T-helper 17 cell (primary cell): ENCODE measurements at places on chromosomes 11 and 22.

- H3K4me3 ChIP-seq: peak overlapping the region; percentile 89
- no peak for DNase-seq
- H3K27ac ChIP-seq: peak overlapping the region; percentile 88
- H3K36me3 ChIP-seq: peaks cover 2% of the 10 kb centered on the region
- peaks cover 49% of the 10 kb centered on the region for H3K4me1 ChIP-seq
- H3K27me3 ChIP-seq: no peaks in the 10 kb centered on the region
These were observed 1.9 kb downstream of the PATZ1 start for GRCh38 chr22:31344256-31344577.

GRCh38 chr11:68541991-68542390 is 81.4 kb downstream of the PPP6R3 start:
- DNase-seq: no peak
- H3K27me3 ChIP-seq: no peaks in the 10 kb centered on the region
- no peak overlapping the region for H3K4me3 ChIP-seq
- peak overlapping the region; percentile 70 for H3K27ac ChIP-seq

DNA sequence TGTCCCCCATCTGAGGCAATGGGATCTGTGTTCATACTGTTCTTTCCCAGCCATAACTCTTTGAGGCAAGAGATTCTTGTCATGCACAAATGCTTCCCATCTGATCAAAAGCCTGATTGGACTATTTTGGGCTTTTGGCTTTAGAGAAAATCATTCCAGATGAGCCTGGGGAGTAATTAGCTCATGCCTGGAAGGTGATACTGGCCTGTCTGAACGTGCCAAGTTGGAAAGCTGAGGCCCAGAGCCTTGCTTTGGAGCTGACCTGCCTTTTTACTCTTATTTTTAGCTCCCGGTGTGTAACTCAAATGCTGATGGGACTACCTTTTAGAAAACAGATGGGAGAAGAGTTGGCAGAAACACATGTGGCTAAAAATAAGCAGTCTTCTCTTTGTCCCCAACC is 105.0 kb downstream of the DBX1 start:
- peaks cover 8% of the 10 kb centered on the region for H3K27me3 ChIP-seq
- H3K4me3 ChIP-seq: no peak overlapping the region
- no peaks in the 10 kb centered on the region for H3K4me1 ChIP-seq
- no peak for DNase-seq
- no peaks in the 10 kb centered on the region for H3K36me3 ChIP-seq
- H3K27ac ChIP-seq: no peak overlapping the region

GRCh38 chr11:116366980-116367645 is 405.7 kb downstream of the BUD13 start:
- no peaks in the 10 kb centered on the region for H3K4me1 ChIP-seq
- H3K4me3 ChIP-seq: no peak overlapping the region
- no peaks in the 10 kb centered on the region for H3K36me3 ChIP-seq
- H3K27me3 ChIP-seq: peaks cover 7% of the 10 kb centered on the region
- no peak overlapping the region for H3K27ac ChIP-seq

GRCh38 chr22:19791243-19791642 is 30.7 kb downstream of the TBX1 start:
- H3K36me3 ChIP-seq: peaks cover 13% of the 10 kb centered on the region
- no peak overlapping the region for H3K4me3 ChIP-seq
- no peaks in the 10 kb centered on the region for H3K4me1 ChIP-seq
- H3K27ac ChIP-seq: no peak overlapping the region
- DNase-seq: no peak
- no peaks in the 10 kb centered on the region for H3K27me3 ChIP-seq

- no peak overlapping the region for H3K27ac ChIP-seq
- no peaks in the 10 kb centered on the region for H3K4me1 ChIP-seq
- no peak overlapping the region for H3K4me3 ChIP-seq
- no peak for DNase-seq
- peaks cover 57% of the 10 kb centered on the region for H3K27me3 ChIP-seq
- H3K36me3 ChIP-seq: peaks cover 6% of the 10 kb centered on the region
These were observed 66.0 kb upstream of the TIMP3 start for GRCh38 chr22:32735526-32735925.

DNA sequence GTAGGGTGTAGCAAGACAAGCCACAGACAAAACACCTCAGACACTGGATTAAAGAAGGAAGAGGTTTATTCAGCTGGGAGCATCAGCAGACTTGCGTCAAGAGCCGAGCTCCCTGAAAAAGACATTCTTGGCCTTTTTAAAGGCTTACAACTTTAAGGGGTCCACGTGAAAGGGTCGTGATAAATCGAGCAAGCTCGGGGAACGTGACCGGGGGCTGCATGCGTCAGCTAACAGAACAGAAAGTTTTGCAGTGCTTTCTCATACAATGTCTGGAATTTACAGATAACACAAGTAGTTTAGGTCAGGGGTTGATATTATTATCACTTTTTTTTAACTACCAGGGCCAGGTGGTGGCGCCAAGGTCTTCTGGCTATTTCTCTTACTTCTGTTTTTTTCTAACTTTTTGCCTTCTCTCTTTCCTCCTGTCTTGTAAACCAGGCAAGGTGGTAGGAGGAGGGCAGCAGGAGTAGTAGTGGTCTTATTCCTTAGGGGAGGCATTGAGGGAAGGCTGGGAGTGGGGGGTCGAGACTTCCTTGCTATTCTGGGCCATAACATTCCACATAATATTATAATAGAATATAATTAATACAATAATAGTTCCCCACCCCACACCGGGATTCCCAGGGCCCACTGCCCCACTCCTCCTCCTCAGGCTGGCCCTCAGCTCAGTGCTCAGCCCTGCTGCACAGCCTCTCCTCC is 587 bp upstream of the ALDH3B1 start:
- H3K4me3 ChIP-seq: no peak overlapping the region
- H3K27ac ChIP-seq: peak overlapping the region; percentile 53
- H3K36me3 ChIP-seq: no peaks in the 10 kb centered on the region
- H3K4me1 ChIP-seq: peaks cover 10% of the 10 kb centered on the region

DNA sequence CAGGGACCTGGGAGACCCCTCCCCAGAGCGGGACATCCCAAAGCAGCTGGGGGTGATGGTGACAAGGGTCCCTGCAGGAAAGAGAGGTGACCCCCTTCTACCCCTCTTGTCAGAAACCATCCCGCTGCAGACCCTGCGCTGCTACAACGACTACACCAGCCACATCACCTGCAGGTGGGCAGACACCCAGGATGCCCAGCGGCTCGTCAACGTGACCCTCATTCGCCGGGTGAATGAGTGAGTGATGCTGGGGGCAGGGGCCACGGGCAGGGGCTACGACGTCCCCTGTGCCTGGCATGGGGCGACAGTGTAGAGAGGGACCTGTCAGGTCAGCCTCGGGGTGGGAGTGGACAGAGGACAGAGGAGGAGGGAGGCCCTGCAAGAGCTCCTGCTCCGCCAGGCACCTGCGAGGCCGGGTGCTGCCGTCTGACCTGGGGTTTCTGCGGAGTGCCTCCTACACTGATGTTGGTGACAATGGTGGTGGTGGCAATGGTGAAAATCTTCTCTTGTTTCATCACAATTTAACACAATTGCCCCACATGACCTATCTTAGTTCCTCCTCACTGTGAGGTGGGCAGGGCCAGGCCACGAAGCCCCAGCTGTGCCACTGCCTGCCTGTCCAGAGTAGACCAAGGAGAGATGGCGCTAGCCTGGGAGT is 9.8 kb downstream of the CSF2RB start:
- no peak for DNase-seq
- H3K4me1 ChIP-seq: peaks cover 14% of the 10 kb centered on the region
- H3K27ac ChIP-seq: no peak overlapping the region
- no peak overlapping the region for H3K4me3 ChIP-seq
- H3K36me3 ChIP-seq: peaks cover 12% of the 10 kb centered on the region

- peaks cover 6% of the 10 kb centered on the region for H3K36me3 ChIP-seq
- peaks cover 59% of the 10 kb centered on the region for H3K4me1 ChIP-seq
- no peak overlapping the region for H3K4me3 ChIP-seq
- peaks cover 11% of the 10 kb centered on the region for H3K27me3 ChIP-seq
These were observed 11.7 kb downstream of the EIF4G2 start for GRCh38 chr11:10797001-10797400.

DNA sequence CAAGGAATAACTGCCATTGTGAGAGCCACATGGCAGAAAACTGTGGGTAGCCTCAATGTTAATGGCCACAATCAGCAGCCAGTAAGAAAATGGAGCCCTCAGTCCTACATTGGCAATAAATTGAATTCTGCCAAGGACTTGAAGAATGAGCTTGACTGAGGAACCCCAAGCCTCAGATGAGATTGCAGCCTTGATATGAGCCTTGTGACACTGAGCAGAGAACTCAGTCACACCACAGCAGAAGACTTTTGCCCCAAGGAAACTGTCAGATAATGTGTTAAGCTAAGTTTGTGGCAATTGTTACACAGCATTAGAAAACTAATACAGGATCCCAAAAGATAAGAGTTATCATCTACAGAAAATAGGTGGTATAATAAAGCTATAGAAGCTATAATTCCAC is 2.4 kb upstream of the TTC17 start:
- no peak overlapping the region for H3K27ac ChIP-seq
- H3K4me1 ChIP-seq: peaks cover 27% of the 10 kb centered on the region
- DNase-seq: no peak

DNA sequence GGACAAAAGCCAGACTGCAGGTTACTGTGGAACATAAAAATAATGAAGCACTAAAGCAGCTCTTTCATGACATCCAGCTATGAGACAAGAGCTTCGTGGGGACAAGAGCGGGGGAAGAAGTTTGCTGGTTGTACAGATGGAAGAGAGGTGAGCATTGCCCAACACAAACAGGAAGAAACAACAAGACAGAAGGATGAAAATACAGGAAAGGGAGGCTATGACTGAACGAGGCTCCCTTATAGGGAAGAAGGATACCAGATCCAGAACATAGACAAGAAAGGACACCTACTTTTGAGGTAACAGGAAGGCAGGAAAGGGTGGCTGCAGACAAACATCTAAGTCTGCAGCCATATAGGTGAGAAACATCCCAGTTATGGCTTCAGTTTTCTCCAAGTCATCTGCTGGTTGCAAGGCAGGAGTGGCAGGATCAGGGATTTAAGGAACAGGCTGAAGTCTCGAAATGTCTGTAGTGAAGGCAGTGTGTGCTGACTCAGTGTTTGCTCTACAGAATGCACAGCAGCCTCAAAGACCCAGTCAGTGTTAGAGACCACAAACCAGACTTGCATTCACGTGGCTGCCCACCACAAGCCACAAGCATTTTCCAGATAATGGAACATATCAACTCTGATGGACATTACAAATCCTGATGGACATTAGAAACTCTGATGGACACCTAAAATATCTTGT is 1.9 kb downstream of the CLTCL1 start:
- no peak for DNase-seq
- H3K27ac ChIP-seq: no peak overlapping the region
- peaks cover 16% of the 10 kb centered on the region for H3K4me1 ChIP-seq
- H3K36me3 ChIP-seq: peaks cover 7% of the 10 kb centered on the region
- peaks cover 33% of the 10 kb centered on the region for H3K27me3 ChIP-seq

DNA sequence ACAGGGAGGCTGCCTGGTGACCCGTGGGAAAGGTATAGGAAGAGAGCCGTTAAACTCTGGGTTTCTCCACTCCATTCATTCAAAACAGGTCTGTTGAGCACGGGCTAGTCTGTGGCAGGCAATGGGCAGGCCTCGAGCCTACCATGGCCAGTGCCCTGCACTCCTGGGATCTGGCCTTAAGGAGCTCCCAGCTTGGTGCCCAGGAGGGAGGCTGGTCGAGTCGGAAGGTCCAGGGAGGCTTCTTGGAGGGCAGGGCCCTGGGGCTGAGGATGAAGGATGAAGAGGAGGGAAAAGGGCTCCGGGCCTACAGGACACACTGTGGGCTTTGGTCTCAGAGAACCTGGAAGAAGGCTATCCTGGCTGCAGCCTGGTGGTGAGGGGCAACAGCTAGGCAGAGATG is 41.9 kb upstream of the MN1 start:
- DNase-seq: no peak
- H3K27me3 ChIP-seq: no peaks in the 10 kb centered on the region
- peaks cover 8% of the 10 kb centered on the region for H3K36me3 ChIP-seq
- peaks cover 5% of the 10 kb centered on the region for H3K4me1 ChIP-seq
- no peak overlapping the region for H3K4me3 ChIP-seq
- H3K27ac ChIP-seq: peak overlapping the region; percentile 27

GRCh38 chr11:75673977-75674582 is 5.2 kb upstream of the MAP6 start:
- peaks cover 42% of the 10 kb centered on the region for H3K27me3 ChIP-seq
- H3K4me1 ChIP-seq: peaks cover 4% of the 10 kb centered on the region
- peaks cover 2% of the 10 kb centered on the region for H3K36me3 ChIP-seq
- no peak for DNase-seq
- no peak overlapping the region for H3K4me3 ChIP-seq
- no peak overlapping the region for H3K27ac ChIP-seq

DNA sequence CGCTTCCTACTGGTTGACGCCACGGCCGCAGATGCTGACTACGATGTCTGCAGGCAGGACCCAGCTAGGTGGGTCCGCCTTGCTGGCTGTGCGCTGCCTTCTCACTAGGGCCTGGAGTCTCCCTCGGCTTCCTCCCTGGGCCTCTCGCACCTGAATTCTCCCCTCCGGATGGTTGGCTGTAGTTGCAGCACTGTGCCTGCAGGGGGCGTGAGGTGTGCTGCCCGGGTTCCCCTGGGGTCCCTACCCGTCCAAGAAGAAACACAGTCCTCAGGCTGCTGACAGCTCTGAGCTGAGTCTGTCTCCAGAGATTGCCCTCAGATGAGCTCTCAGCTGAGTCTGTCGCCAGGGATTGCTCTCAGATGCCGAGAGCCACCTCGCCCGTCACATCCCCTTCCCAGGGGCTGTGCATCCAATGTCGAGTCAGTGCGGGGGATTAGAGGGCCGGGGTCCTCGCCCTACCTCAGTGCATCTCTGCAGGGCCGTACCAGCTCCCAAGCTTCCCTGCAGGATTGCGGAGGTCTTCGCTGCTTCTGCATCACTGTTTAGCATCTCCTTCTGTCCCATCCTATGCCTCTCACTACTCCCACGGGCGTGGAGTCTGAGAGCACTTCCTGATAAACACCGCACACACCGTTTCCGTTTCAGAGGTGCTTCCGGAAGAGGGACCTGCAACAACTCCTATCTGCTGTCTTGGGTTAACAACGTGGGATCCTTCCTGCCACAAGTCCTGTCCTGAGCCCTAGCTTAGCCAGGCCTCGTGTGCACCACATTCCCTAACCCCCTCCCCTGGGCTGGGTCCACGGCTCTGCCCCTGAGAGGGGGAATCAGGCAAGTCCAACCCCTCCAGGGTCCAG is 196.9 kb downstream of the CSNK2A3 start:
- H3K4me3 ChIP-seq: peak overlapping the region; percentile 84
- no peaks in the 10 kb centered on the region for H3K27me3 ChIP-seq
- H3K4me1 ChIP-seq: peaks cover 20% of the 10 kb centered on the region
- peak overlapping the region; percentile 95 for H3K27ac ChIP-seq
- DNase-seq: peak; percentile 43
- peaks cover 3% of the 10 kb centered on the region for H3K36me3 ChIP-seq

DNA sequence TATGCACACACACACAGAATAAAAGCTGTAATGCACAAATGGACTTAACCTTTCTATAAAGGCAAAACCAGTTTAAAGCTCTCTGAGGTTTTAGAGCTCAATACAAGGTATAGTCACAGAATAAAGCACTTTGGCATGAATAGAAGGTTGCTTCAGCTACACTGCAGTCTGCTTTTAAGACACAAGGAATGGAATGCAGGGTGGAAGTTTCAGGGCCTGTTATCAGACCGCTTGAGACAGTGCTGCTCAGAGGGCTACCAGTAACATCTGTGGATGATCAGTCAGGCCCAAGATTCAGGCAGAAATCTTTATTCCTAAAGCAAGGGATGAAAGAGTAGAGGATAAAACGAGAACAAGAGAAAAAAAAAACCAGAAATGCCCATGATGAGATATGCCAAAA is 46.7 kb downstream of the CD44 start:
- peaks cover 54% of the 10 kb centered on the region for H3K4me1 ChIP-seq
- DNase-seq: no peak

GRCh38 chr11:62402226-62402959 is 16.4 kb upstream of the SCGB1A1 start:
- H3K4me1 ChIP-seq: peaks cover 22% of the 10 kb centered on the region
- no peaks in the 10 kb centered on the region for H3K27me3 ChIP-seq
- H3K27ac ChIP-seq: peak overlapping the region; percentile 88

GRCh38 chr11:96054870-96055705 is 131.2 kb upstream of the MTMR2 start:
- H3K4me1 ChIP-seq: peaks cover 15% of the 10 kb centered on the region
- no peak for DNase-seq
- no peak overlapping the region for H3K4me3 ChIP-seq
- H3K27me3 ChIP-seq: no peaks in the 10 kb centered on the region
